ENCODE measurements at places on chromosomes 5 and 9.

GRCh38 chr5:58002323-58002722 is 457.6 kb downstream of the PLK2 start:
- peak; percentile 38 for DNase-seq

DNA sequence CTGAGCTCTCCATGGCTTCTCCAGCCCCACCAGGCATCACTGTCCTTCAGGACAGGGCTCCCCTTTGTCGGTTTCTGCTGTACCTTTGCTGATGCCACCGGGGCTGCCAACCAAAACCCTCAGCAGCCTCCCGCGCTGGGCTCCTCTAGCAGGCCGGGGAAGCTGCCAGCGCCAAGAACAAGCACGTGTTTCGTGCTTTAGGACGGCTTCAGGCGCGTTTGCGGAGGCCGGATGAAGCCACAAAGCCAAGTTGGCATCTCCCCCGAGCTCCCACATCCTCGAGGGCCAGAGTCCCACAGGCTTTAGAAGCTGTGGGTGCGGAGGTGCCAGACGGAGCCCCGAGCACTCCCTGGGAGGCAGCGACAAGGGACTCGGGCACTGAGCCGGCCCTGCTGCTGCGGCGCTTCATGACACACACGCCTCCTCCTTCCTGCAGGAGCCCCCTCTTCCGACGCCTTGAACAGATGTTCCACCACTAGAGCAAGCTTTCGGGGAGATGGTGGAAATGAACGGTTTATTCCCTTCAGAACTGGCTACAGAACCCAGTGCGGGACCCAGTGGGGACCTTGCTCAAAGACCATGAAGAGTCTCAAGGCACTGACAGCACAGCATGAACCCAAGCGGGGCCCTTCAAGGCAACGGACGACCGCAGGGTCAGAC is 36.7 kb downstream of the SARDH start:
- no peak for DNase-seq

DNA sequence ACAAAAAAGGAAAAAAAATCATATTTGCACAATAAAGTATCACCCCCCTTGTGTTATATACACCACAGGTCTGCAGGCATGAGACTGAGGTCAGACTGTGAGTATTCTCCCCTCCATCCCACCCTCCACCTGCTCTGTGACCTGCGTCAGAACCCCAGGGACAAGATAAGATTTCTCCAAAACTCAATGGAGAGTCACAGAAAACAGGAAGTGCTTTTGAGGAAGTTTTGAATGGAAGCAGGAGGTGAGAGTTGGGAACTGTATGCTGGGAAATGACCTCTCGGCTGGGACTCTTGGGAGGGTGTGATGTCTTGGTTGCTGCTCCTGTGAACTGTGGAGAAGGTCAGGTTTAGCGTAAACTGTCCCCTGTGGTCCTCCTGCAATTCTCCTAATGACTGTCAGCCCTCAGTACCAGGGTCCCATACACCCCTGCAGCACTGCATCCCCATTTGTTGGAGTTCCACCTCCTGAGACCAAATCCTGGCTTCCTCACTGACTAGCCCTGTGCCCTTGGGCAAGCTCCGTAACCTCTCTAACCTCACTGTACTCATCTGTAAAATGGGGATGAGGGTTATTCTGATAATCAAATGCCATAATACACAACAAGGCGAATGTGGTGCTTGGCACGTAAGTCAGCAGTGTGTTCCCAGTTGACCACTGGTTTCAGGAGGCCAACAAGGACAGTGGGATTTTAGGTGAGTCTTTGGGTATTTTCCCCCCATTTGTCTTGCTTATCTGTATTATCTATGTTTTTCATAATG is 6.9 kb upstream of the CTSL start:
- DNase-seq: no peak

GRCh38 chr5:170206216-170206615 is 26.6 kb upstream of the C5orf58 start:
- no peak for DNase-seq

- DNase-seq: no peak
Measured at GRCh38 chr5:15026944-15027343, 155.4 kb upstream of the ANKH start.

DNA sequence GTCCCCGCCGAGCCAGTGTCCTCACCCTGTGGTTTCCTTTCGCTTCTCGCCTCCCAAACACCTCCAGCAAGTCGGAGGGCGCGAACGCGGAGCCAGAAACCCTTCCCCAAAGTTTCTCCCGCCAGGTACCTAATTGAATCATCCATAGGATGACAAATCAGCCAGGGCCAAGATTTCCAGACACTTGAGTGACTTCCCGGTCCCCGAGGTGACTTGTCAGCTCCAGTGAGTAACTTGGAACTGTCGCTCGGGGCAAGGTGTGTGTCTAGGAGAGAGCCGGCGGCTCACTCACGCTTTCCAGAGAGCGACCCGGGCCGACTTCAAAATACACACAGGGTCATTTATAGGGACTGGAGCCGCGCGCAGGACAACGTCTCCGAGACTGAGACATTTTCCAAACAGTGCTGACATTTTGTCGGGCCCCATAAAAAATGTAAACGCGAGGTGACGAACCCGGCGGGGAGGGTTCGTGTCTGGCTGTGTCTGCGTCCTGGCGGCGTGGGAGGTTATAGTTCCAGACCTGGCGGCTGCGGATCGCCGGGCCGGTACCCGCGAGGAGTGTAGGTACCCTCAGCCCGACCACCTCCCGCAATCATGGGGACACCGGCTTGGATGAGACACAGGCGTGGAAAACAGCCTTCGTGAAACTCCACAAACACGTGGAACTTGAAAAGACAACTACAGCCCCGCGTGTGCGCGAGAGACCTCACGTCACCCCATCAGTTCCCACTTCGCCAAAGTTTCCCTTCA is 1.4 kb downstream of the GLIS3 start:
- no peak for DNase-seq

GRCh38 chr5:159345861-159346260 is 15.6 kb upstream of the IL12B start:
- DNase-seq: no peak

DNA sequence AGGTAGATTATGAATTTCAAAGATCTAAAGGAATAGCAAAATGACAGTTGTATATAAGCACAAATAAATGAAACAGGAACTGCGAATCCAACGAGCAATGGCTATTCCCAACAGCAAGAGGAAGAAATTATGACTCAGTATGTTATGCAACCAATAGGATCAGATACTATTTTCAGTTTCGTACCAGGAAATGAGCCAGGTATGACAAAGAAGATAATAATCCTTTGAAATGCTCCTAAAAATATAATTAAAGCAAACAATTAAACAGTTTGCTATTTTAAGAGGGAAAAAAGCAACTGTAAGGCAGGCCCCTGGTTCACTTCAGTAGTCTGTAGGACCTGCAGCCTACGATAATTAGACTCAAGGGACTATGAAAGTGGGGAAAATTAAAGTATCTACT is 58.9 kb downstream of the AUH start:
- peak; percentile 68 for DNase-seq

DNA sequence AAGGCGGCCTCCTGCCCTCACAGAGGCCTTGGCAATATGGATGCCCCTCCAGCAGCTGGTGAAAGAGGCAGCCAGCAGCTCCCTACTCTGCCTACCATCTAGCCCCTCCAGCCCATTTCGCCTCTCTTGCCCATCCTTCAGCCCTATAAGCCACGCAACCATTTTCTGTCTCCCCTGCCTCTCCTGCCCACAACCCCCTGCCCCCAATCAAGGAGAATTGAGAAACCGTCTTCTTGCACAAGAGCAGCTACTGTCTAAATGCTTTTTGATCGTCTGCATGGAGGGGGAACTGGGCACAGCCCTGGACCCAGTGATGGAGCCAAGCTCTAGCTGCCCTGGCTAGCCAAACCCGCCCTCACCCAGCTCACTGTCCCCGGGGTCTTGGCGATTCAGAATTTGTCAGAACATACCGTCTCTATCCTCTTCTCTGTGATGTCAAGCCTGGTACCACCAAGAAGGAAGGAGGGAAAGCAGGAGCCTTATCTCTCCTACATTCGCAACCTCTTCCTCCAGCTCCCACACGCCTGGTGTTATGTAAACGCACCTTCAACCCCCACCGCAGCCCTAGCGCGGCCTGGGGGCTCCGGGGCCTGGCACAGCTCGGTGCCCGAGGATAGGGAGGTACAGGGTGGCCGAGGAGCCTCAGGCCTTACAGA is 1.2 kb downstream of the SPRY4 start:
- DNase-seq: no peak

- DNase-seq: no peak
Measured at GRCh38 chr5:96851312-96852062, 24.8 kb upstream of the ERAP2 start.

DNA sequence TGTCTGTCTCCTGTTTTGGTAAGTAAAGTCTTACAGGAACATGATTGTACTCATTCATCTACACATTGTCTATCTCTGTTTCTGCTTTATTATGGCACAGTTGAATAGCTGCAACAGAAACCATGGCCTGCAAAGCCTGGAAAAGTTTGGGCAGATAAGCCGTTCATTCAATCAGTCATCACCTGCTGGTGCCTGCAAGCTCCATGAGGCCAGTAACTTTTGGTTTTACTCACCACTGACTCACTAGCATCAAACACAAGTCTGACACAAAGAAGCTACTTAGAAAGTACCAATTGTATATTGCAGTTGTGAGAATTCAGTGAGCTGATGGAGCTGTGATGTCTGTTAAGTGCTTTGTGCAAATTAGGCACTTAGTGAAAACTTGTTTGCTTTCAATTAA is 373.6 kb upstream of the SGCD start:
- no peak for DNase-seq

DNA sequence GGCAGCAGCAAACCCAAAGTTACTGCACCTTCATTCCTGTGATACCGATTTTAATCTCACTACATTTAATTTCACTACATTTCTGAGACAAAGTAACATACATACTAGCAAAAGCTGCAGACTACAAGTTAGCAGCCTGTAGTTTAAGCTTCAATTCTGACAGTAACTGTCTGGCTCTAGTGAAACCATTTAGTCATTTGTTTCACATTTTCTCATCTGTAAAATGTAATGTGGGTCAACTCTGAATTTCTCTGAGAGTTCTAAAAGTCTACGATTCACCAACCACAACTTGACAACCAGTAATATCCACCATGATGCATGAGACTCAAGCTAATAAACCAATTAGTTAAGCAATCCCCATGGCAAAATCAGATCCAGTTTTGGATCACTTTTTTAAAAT is 408.9 kb downstream of the PDE4D start:
- no peak for DNase-seq

DNA sequence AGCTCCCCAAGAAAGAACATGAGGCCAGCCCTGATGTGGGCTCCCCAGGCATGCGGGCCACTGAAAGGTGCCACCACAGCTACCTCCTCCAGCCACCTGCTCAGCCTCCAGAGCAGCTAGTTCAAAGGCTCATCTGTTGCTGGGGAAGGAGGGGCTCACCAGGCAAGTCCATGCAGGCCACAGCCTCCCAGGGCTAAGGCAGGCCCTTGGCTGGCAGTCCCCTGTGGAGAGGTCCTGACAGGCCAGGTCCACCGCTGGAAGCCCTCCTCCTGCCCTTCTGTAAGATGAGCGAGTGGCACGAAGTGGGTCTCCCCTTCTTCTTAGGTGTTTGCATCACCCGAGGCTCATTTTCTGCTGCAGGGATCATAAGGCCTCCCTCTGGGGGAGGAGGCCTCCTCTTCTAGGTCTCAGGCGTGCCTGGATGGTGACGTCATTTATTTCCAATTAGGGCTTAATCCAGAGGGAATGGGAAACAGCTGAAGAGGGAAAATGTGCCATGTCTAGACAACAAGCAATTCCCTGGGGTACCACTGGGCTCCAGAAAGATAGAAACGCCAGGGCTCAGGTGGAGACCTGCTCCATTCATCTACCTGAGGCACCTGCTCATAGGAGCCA is 91.6 kb downstream of the CFAP90 start:
- DNase-seq: no peak

DNA sequence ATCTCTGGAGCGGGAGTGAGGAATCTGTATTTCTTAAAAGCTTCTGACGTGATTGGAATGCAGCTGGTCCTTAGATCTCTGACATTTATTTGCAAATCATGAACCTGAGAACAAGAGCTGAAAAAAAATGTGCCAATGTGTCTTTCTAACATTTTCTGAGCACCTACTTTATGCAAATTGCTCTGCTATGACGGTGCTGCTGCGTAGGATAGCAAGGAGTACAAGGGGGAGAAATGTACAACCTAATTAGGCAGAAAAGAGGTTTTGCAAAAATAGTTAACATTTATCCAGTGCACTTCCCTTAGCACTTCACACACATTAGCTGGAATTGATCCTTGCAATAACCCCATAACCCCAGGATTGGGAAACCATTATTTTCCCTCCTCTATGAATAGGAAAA is 357.5 kb downstream of the TLE4 start:
- DNase-seq: no peak

- DNase-seq: no peak
Measured at GRCh38 chr9:12554636-12555035, 138.5 kb upstream of the TYRP1 start.

- no peak for DNase-seq
Measured at GRCh38 chr5:61311056-61311610, 20.9 kb upstream of the ZSWIM6 start.

GRCh38 chr9:108272349-108272899 is 583.4 kb downstream of the ACTL7B start:
- no peak for DNase-seq

- no peak for DNase-seq
Measured at GRCh38 chr9:111939322-111939721, 42.7 kb downstream of the UGCG start.

GRCh38 chr5:178301641-178302040 is 69.0 kb upstream of the PHYKPL start:
- no peak for DNase-seq

DNA sequence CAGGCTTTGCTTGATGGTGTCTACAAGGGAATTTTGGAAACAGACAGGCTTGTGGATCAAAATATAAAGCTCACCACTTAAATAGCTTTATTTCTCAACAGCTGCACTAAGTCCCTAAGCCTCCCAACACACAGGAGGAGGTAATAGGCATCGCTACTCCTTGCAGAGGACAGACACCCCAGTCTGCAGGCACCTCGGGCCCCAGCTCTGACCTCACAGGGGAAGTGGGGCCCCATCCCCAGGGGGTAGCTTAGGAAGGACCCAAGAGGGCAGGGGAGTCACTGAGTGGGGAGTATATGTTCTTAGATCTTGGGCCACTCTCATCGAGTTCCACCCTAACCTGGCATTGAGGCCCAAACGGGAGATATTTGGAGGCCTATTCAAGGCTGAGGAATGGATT is 66.7 kb upstream of the XPA start:
- DNase-seq: no peak
